ENCODE measurements at places on chromosomes 16 and 17.

DNA sequence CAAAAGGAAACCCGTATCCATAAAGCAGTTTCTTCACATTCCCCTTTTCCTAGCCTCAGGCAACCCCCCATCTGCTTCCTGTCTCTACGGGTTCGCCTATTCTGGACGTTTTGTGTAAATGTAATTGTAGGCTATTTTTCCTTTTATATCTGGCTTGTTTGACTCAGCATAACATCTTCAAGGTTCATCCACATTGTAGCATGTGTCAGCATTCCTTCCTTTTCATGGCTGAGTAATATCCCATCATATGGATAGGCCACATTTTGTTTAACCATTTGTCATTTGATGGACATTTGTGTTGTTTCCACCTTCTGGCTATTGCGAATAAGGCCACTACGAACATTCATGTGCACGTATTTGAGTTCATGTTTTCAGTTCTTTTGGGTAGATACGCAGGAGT is 54.6 kb downstream of the FOXL1 start:
- no peak for DNase-seq

GRCh38 chr17:31072186-31072585 is 22.6 kb upstream of the NF1 start:
- no peak for DNase-seq

GRCh38 chr17:42845918-42846593 is 1.7 kb downstream of the AOC2 start:
- no peak for DNase-seq

- DNase-seq: no peak
Observed at GRCh38 chr16:53953336-53953735, 249.4 kb downstream of the FTO start.

DNA sequence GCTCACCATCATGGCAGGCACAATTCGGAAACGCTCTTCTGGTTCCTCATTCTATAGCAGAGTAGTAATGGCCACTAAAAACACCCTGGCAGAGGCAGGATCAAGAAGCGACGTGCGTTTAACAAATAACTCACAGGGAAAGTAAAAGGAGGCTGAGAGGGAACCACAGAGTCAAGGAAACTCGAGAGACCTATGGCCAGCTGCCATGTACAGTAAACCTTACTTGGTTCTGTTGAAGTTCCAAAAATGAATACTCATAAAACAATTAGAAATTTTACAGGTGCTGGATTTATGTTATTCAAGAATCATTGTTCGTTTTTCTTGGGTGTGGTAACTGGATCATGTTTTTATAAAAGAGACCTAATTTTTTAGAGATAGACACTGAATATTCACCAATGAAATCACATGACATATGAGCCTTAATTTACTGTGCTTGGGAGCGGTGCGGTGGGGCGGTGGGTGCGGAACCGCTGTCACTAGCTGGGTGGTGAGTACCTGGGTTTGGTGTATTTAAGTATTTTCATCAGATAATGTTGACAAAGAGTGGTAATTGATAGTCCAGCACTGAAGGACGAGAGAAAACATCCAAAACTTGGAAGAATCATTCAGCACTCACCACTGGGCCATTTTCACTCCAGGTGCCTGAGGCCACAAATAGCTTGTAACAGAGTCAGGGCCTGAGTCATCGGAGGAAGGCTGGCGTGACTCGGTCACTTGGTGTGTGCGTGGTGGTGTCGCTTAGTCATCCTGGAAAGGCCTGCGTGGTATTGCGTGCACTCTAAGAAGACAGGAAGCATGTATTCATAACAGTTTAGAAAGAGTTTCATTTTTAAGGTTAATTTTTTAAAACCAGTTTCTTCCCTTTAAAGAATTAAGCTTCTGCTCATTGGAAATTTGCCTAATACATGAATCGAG is 135.4 kb upstream of the CHMP6 start:
- DNase-seq: peak; percentile 71

- DNase-seq: peak; percentile 35
Observed at GRCh38 chr17:15651583-15652110, 32.1 kb upstream of the FBXW10B start.

DNA sequence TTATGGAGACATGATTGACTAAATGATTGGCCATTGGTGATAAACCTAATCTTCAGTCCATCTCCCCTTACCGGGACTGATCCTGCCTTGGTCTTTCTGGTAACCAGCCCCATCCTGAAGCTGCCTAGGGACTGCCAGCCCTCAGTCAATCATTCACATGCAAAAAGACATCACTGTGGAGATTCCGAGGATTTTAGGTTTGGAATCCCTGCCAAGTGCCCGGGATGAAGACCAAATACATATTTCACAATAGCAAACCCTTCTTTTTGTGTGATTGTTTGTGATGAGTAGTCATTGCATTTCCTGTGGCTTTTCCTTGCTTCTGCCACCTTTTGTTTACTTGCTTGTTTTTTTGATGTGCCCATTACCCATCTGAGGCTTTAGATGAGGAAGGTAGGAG is 44.0 kb downstream of the EPN2 start:
- DNase-seq: no peak

All from CD4-positive, alpha-beta T cell treated with Interferon alpha-2 for 1 hour (primary cell).